ENCODE measurements at places on chromosomes 11 and 22. TPM values are rescaled to one million over a fixed set of nuclear protein-coding genes. Genes with fewer than 3 reads are reported as not detected.

ELMOD1 gene
- total RNA-seq, result 0.07 TPM

MAFF gene
- total RNA-seq, result 42.1 TPM

PAK1 gene
- 38.8 TPM for total RNA-seq

MMP10 gene
- 0.80 TPM for total RNA-seq

MPST gene
- total RNA-seq, result 252 TPM

NLRP6 gene
- not detected for total RNA-seq

OR2AG1 gene
- total RNA-seq, result not detected

C11orf52 gene
- total RNA-seq, result 5.0 TPM

FIBIN gene
- not detected for total RNA-seq

OR5B12 gene
- not detected for total RNA-seq

OR51E2 gene
- total RNA-seq, result not detected

ZFTA gene
- 12.7 TPM for total RNA-seq

GRAP2 gene
- 0.14 TPM for total RNA-seq

OR2D2 gene
- not detected for total RNA-seq

EHD1 gene
- 82.7 TPM for total RNA-seq

FOSL1 gene
- 143 TPM for total RNA-seq

P4HA3 gene
- 0.81 TPM for total RNA-seq

SEC14L6 gene
- total RNA-seq, result 11.6 TPM

PKP3 gene
- total RNA-seq, result 30.7 TPM

MLC1 gene
- not detected for total RNA-seq

XRCC6 gene
- total RNA-seq, result 368 TPM

KCNJ1 gene
- total RNA-seq, result not detected

CCDC88B gene
- 4.8 TPM for total RNA-seq

TRPM5 gene
- not detected for total RNA-seq

CDCA5 gene
- total RNA-seq, result 45.4 TPM

CNTN5 gene
- not detected for total RNA-seq

GRIA4 gene
- total RNA-seq, result 0.69 TPM

TRIM6 gene
- total RNA-seq, result 6.3 TPM

PAMR1 gene
- 0.22 TPM for total RNA-seq

C11orf65 gene
- total RNA-seq, result 0.81 TPM

MRGPRF gene
- total RNA-seq, result 2.5 TPM

EXPH5 gene
- total RNA-seq, result 6.8 TPM

MOGAT2 gene
- not detected for total RNA-seq

CBLIF gene
- not detected for total RNA-seq

SELENOO gene
- 31.1 TPM for total RNA-seq

USP2 gene
- total RNA-seq, result 0.63 TPM

GLB1L3 gene
- total RNA-seq, result 0.17 TPM

SAA2 gene
- total RNA-seq, result 15.2 TPM

RAPSN gene
- not detected for total RNA-seq

PDE3B gene
- total RNA-seq, result 5.1 TPM

C11orf87 gene
- not detected for total RNA-seq

ROM1 gene
- total RNA-seq, result 1.4 TPM

OR6A2 gene
- total RNA-seq, result 0.07 TPM

TMEM132A gene
- total RNA-seq, result 287 TPM

KRTAP5-10 gene
- not detected for total RNA-seq

OR52I2 gene
- not detected for total RNA-seq

IFITM5 gene
- total RNA-seq, result not detected

RNF141 gene
- total RNA-seq, result 21.7 TPM

MUC5AC gene
- total RNA-seq, result not detected

CD248 gene
- total RNA-seq, result 0.07 TPM

FXYD2 gene
- 286 TPM for total RNA-seq

CARD10 gene
- total RNA-seq, result 60.0 TPM

STX5 gene
- 28.6 TPM for total RNA-seq

C22orf42 gene
- not detected for total RNA-seq

ANGPTL5 gene
- not detected for total RNA-seq

HTR3A gene
- total RNA-seq, result 0.29 TPM

SLC37A2 gene
- 2.7 TPM for total RNA-seq
